ENCODE measurements at places on chromosomes 1 and 21.
A peak's percentile ranks its signal among the peaks of the same experiment; 100 is the strongest.

DNA sequence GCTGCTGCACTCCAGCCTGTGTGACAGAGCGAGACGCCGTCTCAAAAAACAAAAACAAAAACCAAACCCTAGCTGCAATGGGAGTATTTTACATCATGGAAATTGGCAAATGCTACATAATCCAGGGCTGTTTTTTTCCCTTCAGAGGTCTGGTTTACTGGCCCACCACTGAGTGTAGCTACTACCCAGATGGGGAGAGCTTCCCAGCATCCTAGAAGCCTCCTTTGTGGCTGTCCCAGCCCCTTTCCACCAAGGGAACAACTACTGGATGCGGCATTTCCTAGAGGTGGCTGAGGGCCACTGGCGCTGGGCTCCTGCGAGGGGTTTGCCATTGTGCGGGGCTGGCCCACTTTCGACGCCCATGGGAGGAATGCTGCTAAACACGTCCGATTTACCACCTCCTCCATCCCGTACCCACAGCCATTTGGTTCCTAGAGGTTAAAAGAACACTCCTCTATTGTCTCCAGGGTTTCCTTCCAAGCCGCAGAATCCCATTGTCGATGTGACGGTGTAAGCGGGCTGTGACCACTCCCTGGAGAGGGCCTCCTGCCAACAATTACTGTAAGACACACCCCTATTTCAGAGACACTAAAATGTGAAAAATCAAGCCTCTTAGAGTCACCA is 55.4 kb downstream of the RUNX3 start:
- DNase-seq: no peak

DNA sequence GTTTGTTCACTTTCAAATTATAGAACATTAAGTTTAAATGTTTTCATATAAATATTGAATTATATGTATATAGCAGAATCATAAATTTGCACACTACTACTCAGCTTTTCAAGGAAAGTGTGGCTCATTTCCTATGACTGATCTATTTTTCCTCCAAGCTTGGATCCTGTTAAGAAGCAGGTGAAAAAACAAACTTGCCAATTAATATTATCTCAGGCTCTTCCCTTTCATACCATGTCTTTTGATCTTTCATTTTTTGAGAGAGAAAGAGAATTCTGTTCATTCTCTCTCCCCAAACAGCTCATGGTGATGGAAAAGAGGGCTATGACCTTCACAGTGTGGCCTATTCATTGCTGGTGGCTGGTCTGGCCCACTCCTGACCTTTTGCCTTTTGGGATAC is 43.7 kb downstream of the SEC16B start:
- DNase-seq: no peak

DNA sequence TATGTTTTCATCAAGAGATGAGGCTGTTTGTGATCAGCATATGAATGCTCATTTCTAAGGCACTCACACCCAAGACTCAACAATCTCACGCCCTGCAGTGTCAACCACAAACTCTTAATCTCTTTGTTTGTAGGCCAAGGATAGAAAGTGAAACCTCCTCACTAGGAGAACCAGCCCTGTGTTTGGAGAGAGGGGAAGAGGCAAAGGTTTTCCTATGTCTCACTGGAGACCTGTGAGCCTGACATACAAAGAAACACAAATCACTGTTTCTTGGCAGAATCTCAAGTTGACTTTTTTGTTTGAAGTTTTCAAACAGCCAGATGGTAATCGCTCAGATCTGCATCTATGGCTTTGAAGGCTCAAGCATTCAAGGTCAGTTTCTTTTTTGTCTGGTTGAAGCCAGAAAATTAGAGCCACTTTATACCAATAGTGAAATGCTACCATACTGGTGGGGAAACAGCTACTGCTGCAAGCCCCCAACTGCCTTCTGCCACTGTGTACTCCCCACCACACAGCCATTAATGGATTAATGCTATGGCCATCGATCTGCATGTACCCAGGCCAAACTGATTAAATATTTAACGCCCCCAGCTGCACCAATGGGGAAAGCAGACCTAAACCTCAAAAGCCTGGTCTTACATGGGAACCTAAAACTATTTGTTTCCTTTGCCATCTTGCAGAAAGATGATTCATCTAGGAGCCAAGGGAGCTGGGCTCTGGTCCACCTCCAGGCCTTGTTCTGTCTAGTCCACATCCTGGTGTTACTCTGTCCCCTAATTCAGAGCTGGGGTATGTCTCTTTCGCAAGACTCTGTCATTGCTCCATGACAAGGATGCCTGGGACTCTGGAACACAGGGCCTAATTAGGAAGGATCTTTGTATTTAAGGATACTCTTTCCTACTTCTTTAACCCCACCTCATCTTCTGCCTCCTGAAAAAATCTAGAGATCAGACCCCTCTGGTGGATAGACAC is 16.3 kb downstream of the PDZK1 start:
- DNase-seq: peak; percentile 41

GRCh38 chr1:41696381-41696780 is 211.9 kb upstream of the EDN2 start:
- DNase-seq: no peak

DNA sequence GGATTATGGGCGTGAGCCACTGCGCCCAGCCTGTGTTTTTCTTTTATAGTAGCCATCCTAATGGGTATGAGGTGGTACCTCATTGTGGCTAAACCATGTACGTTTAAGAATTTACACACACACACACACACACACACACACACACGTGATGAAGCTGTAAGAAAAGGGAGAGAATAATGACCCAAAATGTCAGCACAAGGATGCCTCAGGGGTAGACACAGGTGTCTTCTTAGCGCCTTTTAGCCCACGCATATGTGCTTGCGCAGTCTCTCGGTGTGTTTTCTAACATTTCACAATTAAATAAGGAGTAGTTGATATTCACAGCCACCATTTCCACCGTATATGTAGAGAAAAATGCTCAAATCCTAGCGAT is 782 bp upstream of the PFKL start:
- DNase-seq: no peak

DNA sequence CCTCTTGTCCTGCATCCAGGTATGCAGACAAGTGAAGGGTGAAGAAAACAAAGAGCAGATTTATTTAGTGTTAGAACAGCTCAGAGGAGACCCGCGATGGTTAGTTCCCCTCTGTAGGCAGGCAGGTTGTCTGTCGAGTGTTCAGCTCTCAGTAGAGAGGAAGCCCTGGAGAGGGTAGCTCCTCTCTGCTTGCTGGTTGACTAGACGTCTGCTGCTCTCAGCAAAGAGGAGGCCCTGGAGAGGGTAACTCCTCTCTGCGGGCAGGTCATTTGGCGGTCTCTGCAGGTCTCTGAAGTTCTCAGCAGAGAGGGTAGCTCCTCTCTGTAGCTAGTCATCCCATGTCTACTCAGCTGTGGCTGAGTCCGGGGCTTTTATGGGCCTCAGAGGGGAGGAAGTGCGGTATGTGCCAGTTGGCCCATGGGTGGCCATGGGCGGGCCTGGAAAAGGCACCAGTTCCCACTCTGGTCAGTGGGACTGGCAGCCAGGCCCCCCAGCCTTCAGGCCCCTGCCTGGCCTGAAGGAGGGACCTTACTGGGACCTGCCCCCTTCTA is 13.4 kb downstream of the ZBTB40 start:
- no peak for DNase-seq

- DNase-seq: no peak
Observed at GRCh38 chr1:171179318-171180227, 5.5 kb upstream of the FMO2 start.

DNA sequence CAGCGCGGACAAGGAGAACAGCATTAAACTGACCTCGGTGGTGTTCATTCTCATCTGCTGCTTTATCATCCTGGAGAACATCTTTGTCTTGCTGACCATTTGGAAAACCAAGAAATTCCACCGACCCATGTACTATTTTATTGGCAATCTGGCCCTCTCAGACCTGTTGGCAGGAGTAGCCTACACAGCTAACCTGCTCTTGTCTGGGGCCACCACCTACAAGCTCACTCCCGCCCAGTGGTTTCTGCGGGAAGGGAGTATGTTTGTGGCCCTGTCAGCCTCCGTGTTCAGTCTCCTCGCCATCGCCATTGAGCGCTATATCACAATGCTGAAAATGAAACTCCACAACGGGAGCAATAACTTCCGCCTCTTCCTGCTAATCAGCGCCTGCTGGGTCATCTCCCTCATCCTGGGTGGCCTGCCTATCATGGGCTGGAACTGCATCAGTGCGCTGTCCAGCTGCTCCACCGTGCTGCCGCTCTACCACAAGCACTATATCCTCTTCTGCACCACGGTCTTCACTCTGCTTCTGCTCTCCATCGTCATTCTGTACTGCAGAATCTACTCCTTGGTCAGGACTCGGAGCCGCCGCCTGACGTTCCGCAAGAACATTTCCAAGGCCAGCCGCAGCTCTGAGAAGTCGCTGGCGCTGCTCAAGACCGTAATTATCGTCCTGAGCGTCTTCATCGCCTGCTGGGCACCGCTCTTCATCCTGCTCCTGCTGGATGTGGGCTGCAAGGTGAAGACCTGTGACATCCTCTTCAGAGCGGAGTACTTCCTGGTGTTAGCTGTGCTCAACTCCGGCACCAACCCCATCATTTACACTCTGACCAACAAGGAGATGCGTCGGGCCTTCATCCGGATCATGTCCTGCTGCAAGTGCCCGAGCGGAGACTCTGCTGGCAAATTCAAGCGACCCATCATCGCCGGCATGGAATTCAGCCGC is 2.5 kb downstream of the S1PR1 start:
- DNase-seq: no peak

GRCh38 chr1:117138561-117138960 is 17.0 kb upstream of the TRIM45 start:
- no peak for DNase-seq

- no peak for DNase-seq
Observed at GRCh38 chr1:9419369-9420041, 119.8 kb upstream of the SLC25A33 start.

GRCh38 chr1:54476530-54477109 is 70.4 kb upstream of the SSBP3 start:
- DNase-seq: no peak

GRCh38 chr1:158952416-158952815 is 21.1 kb downstream of the PYHIN1 start:
- no peak for DNase-seq

GRCh38 chr1:69497441-69498221 is 70.1 kb upstream of the LRRC7 start:
- DNase-seq: no peak

DNA sequence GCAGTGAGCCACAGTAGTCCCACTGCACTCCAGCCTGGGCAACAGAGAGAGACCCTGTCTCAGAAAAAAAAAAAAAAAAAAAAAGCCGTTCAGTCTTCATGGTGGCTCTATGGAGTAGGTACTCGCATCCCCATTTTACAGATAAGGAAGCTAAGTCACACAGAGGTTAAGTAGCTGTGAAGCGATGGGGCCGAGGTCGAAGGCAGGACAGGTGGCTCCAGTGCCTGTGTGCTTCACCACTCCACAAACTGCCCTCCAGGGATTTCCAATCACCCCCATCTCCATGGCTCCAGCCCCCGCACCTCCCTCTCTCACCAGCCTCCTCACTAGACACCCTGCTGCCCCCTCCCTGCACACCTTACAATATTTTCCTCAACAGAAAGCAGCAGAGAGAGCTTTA is 61.9 kb downstream of the SYF2 start:
- DNase-seq: no peak

GRCh38 chr1:159152031-159152430 is 19.4 kb upstream of the CADM3 start:
- no peak for DNase-seq

GRCh38 chr1:33617451-33617850 is 145.0 kb downstream of the ZSCAN20 start:
- DNase-seq: no peak

- no peak for DNase-seq
Observed at GRCh38 chr1:152543820-152544219, 22.8 kb downstream of the LCE3E start.
